ENCODE measurements at places on chromosomes 3 and 15. TPM values are rescaled to one million over a fixed set of nuclear protein-coding genes. Genes with fewer than 3 reads are reported as not detected.
A peak's percentile ranks its signal among the peaks of the same experiment; 100 is the strongest.

DNA sequence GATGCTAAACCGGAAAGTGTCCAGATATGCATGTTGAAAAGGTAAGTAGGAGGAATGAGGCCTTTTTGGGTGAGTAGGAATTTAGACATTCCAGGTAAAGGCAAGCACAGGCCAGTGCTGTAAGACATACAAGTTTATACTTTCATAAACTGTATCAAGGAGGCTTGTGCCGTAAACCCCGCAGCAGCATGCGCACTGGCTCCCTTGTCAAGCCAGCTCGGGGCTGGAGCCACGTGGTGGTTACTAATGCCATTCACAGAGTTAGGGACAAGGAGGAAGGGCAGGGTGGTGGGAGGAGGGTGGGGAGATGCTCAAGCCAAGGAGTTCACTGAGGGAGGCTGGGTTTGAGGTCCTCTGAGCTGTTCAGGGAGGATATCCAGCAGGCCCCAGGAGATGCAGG, 35.8 kb downstream of the PLD1 start:
- DNase-seq, result no peak

- peak; percentile 12 for DNase-seq
Observed at GRCh38 chr3:9100513-9100894, 137.2 kb upstream of the RAD18 start.

GRCh38 chr3:135992072-135992471, 26.5 kb downstream of the PPP2R3A start:
- DNase-seq, result no peak

DNA sequence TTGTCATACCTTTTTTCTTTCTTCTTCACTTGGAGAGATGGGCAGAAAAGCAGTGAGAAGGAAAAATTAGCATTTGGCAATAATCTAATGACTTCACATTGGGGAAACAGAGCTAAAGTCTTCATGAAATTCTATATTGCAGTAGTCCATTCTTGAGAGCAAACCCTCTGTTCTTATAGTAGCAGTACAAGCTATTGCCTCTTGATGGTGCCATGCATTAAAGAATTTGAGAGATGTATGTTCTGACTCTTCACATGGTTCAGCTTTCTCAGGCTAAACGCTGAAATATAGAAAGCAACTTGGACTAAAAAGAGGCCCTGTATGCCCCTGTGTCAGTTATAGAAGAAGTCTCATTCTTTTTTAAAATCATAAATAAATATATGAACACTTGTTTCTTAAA, 36.0 kb downstream of the PHLDB2 start:
- DNase-seq, result no peak

DNA sequence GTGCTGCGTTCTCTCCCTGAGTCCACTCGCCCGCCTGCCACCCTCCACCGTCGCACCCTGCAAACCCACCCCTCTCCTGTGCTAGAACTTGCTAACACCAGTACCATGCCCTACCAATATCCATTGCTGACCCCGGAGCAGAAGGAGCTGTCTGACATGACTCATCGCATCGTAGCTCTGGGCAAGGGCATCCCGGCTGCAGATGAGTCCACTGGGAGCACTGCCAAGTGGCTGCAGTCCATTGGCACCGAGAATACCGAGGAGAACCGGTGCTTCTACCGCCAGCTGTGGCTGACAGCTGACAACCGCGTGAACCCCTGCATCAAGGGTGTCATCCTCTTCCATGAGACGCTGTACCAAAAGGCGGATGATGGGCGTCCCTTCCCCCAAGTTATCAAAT, 4.9 kb upstream of the ALAS1 start:
- DNase-seq, result no peak

GRCh38 chr15:35757765-35758164, 211.8 kb upstream of the DPH6 start:
- DNase-seq, result no peak

- peak; percentile 17 for DNase-seq
Observed at GRCh38 chr15:69526081-69527061, 73.8 kb downstream of the RPLP1 start.

GRCh38 chr3:176587089-176587488, 610.2 kb downstream of the TBL1XR1 start:
- DNase-seq, result no peak

The TFG gene
- 67.9 TPM for total RNA-seq

The RSL24D1 gene
- 42.6 TPM for total RNA-seq

The ATP10A gene
- 8.2 TPM for total RNA-seq

The GUCA1C gene
- total RNA-seq, result not detected

The LRRN1 gene
- 1.2 TPM for total RNA-seq

The SNRPN gene
- 53.5 TPM for total RNA-seq

The ZNF639 gene
- 24.3 TPM for total RNA-seq

The C2CD4A gene
- 0.10 TPM for total RNA-seq
